A549 treated with Mapracorat at 1 μM for 4 hours (cell line): ENCODE measurements at places on chromosomes 13 and 19. TPM values are rescaled to one million over a fixed set of nuclear protein-coding genes. Genes with fewer than 3 reads are reported as not detected.

LYPD3 gene
- total RNA-seq, result 0.26 to 0.55 TPM (median 0.40 TPM) in 5 replicates

ATP8B3 gene
- total RNA-seq, result 2.3 to 3.4 TPM (median 3.1 TPM) in 5 replicates

LILRA1 gene
- total RNA-seq, result not detected in 5 replicates

TDRD12 gene
- 0.08 to 0.15 TPM (median 0.09 TPM) in 5 replicates for total RNA-seq

TEX29 gene
- 0.27 TPM in 1 of 5 replicates, not detected in the others for total RNA-seq

ANGPTL8 gene
- 0.52 TPM in 1 of 5 replicates, not detected in the others for total RNA-seq

TMEM59L gene
- total RNA-seq, result 4.8 to 7.3 TPM (median 6.5 TPM) in 5 replicates

LILRB3 gene
- 0.11 to 0.20 TPM (median 0.15 TPM) in 5 replicates for total RNA-seq

NRTN gene
- 0.36 to 1.4 TPM (median 0.73 TPM) in 5 replicates for total RNA-seq

PSG7 gene
- 0.07 to 0.16 TPM (median 0.10 TPM) in 3 of 5 replicates, not detected in the others for total RNA-seq
